ENCODE measurements at places on chromosomes 1 and 21. TPM values are rescaled to one million over a fixed set of nuclear protein-coding genes. Genes with fewer than 3 reads are reported as not detected.

DNA sequence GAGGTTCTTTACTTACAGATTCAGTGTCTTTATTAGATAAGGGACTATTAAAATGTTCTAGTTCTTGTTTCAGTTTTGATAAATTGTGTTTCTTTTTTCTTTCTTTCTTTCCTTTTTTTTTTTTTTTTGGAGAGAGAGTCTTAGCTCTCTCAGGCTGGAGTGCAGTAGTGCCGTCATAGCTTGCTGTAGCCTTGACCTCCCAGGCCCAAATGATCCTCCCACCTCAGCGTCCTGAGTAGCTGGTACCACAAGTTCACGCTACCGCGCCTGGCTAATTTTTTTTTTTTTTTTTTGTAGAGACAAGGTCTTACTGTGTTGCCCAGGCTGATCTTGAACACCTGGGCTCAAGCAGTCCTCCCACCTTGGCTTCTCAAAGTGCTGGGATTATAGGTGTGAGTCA lies 76.6 kb downstream of the TMEM200B start:
- DNase-seq: no peak

DNA sequence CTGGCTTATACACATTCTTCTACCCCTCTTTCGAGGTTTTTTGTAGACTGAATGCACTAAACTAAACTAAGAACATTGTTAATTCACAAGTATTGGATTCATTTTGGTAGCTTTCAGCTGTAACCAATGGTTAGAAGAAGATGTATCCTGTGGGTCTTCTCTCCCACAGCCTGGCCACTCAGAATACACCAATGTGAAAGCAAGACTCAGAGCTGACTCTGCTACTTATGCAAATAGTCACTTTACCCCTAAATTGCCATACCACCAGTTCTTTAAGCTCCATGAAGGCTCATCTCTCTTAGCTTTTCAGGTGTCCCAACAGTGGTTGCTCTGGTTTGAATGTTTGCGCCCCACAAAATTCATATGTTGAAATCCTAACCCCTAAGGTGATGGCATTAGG lies 60.1 kb downstream of the RGS13 start:
- DNase-seq: no peak

DNA sequence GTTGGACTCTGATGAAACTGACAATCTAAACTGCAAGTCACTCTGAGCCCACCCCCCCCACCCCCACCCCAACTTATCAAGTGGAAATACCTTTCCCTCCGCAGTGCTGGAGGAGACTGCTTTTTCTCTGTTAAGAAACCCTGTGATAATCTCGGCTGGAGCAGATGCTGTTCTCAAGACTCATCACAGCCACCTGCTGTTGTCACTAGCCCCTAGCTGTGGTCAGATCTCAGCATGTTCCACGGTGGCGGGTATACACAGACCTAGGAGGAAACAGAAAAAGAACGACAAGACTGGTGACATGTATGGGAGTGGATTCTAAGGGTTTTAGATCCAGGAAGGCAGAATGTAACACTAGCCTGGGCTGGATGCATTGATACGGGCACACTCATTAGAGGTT lies 2.3 kb downstream of the ACTL8 start:
- no peak for DNase-seq

DNA sequence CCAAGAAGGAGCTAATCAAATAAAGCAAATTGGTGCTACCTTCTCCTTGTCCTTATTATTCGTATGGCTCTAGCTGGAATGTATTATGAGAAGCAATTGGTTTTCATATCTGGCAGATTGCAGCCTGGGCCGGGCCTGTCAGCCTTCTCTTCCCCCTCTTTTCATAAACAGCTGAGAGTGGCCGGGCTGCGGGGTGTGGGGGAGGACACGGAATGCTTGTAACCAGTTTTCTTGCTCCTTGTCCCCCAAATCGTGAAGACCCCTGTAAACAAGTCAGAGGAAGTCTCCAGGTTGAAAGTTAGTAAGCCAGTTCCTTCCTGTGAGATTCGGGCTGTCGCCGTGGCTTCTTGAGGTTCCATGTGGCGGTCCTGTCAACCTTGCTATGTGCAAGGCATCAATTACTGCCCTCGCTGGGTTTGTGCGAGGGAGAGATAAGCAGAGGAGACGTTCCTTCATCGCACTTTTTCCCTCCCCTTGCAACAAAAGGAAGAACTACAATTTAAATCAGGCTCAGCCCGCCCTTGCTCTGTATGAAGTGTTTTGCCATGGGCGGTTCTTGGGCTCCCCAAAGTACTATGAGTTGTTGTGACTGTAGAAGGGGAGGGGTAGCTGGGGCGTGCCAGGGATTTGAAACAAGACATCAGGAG lies 450.7 kb downstream of the CAMTA1 start:
- DNase-seq: no peak

DNA sequence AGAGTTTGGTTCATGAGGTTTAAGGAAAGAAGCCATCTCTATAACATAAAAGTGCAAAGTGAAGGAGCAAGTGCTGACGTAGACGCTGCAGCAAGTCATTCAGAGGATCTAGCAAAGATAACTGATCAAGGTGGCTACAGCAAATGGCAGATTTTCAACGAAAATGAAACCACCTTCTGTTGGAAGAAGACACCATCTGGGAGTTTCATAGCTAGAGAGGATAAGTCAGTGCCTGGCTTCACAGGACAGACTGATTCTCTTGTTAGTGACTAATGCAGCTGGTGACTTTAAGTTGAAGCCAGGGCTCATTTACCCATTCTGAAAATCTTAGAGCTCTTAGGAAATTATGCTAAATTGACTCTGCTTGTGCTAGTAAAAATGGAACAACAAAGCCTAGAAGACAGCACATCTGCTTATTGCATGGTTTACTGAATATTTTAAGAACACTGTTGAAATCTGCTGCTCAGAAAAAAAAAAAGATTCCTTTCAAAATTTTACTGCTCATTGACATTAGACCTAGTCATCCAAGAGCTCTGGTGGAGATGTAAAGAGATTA lies 10.5 kb downstream of the MAEL start:
- no peak for DNase-seq

Gene PRDM2
- total RNA-seq: 7.2 TPM

DNA sequence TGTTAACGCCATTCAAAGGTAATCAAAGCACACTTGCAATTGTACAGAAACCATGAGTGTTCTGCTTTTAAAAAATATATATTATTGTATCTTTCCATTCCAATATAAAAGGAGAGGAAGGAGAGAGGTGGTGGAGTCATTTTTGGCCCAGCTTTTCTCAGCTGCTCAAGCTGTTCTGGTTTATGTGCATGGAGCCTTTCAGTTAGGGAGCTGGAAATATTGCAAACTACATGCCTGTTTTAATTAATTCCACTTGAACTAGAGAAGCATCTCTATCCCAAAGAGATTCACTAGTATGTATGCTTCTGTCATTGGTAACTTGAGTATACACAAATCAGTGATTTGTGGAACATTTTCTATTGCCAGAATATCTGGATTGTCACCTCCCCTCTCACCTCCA lies 28.5 kb upstream of the C1orf105 start:
- no peak for DNase-seq

DNA sequence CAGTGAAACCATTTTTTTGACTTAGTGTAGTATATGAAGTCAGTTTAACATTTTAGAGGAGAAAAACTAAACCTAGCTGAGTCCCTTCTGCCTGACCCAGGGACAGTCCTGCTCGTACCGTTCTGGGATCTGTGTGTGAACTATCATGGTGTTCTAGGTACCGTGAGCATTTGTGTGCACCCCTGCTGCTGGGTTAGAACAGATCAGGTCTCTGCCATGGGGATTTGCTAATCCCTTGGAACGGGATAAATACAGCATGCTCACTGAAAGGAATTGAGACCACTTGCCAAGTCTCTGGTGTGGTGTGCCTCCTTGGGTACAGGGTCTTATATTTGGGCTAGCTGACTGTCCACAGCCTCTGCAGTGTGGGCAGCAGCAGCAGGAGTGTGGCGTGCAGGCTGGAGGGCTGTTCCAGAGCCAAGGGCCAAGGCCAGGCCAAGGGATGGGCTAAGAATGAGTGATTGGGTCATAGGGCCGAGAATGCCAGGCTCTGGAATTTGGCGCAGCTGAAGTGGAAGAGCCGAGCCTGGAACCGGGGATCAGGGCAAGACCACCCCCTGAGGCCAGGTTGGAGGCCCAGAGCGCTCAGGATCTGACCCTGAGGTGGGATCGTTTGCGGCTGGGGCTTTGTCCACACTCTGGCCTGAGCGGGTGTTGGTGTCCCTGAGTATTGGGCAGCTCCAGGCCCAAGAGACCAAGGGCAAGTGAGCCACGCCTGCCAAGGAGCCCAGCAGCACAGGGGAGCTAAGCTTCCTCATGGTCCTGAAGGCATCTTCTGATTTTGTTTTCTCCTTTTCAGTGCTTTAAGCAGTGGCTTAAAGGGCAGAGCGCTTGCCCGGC lies 66.3 kb downstream of the VPS26C start:
- DNase-seq: no peak

DNA sequence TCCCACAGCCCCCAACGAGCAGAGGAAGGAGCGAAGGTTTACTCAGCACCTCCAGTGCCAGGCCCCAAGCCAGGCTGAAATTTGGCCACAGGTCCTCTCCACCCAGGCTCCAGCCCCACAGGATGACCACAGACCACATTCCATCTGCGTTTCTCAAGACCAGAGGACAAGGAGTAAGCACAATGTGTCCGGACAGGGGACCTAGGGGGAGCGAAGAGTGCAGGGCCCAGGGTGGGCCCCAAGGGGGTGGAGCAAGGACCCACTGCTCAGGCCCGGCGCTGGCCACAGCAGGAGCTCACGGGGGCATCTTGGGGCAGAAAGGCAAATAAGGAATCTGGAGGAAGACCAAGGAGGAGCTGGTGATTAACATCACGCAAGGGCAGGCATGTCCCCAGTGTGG lies 100.5 kb downstream of the NPHP4 start:
- no peak for DNase-seq

DNA sequence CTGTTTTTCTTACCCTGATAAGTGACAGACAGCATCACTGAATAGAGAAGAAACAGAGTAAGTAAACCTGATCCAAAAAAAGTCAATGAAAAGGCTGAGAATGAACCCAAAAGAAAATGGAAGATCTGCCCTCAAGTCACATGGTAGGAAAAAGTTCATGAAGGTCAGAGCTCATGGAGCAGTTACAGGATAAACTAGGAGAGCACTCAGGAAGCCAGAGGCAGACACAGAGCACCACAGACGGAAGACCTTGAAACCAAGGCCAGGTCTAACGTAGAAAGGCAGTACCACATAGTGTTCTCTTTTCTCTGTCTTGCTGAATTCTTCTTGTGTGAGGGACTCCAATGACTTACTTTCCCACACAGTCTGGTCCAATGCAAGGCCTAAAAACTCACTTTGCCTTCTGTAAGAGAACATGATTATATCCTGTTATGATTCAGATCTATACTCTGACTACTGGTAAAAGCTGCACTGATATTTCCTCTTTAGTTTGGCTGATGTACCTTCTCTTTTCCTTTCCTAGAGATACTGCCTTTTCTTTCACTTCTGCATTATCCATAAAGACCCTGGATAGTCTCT lies 40.8 kb downstream of the RTCA start:
- DNase-seq: no peak

GRCh38 chr1:26582836-26583460 lies 53.4 kb downstream of the RPS6KA1 start:
- DNase-seq: no peak

- DNase-seq: no peak
Observed at GRCh38 chr1:63864224-63864641, 90.4 kb downstream of the ROR1 start.

Gene L1TD1
- not detected for total RNA-seq

Gene AK5
- not detected for total RNA-seq

GRCh38 chr1:230117694-230118093 lies 50.7 kb downstream of the GALNT2 start:
- DNase-seq: no peak

GRCh38 chr1:41671116-41671755 lies 186.8 kb upstream of the EDN2 start:
- DNase-seq: no peak

DNA sequence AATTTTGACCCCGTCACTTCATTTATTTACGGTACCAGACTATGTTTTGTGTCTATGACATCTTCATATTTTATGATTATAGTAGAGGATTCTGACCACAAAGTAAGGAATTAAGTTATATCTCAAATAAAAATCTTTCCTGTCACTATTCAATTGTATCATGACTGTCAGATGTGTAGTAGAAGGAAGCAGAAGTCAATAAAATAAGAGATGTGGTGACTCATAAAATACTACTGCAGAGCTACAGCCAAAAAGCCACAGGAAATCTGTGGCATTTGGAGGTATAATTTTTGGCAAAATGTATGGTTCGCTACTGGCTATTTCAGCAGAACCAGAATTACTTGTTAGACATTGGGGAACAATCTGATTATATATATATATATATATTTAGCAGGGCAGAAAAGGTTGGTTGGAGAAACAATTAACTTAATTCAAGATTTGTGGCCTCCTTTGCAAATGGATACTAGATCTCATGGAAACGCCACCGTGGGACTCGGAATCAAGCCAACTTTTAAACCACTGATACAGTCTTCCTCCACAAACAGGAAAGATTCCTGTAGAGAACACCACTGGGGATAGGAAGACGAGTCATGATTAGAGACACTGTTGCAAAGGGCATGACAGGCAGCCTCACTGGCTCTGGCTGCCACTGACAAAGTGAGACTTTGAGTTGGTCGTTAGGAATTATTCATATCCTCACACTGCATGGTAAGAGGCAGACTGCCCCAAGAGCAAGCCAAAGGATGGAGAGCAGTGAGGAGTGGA lies 5.1 kb downstream of the FCRL2 start:
- DNase-seq: no peak

Gene CA6
- not detected for total RNA-seq

- DNase-seq: no peak
Observed at GRCh38 chr1:27135541-27136235, 19.2 kb downstream of the SLC9A1 start.

Gene ARHGAP30
- not detected for total RNA-seq

DNA sequence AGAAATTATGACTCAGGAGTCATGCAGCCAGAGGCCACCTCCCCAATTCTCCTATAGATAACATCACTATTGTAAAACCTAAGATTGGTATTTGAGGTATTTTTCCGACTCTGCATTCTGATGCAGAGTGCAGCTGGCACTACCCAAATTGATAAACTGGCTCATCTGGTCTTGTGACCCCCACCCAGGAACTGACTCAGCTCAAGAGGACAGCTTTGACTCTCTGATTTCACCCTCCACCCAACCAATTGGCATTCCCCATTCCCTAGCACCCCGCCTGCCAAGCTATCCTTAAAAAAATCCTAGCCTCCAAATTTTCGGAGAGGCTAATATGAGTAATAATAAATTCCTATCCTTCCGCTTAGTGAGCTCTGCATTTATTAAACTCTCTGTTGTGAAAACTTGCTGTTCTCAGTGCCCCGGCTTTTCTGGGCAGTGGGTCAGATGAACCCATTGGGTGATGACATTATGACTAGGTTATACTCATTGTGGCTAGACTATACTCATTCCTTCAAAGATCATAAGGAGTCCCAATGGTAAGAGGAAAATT lies 39.4 kb upstream of the EPS15 start:
- DNase-seq: no peak

Data from NCI-H460 (cell line).